ENCODE measurements at places on chromosomes 4 and X.

DNA sequence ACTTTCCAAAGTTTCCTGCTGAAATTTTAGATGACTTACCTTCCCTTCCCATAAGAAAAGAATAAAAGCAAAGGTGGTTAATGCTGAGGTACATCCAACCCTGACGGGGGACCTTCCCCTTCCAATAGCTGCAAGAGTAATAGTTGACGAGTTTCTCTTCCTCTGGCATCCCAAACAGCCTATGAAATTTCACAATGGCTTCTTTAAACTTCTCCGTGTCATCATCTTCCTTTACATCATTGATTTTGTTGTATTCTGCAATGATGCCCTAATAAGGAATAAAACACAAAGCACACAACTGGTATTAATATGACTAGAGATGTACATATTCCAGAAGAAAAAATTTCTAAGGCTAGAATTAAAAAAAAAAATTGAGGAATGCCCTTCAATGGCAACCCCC is 76.6 kb downstream of the TBC1D9 start:
- DNase-seq: no peak

GRCh38 chrX:120301497-120301896 is 9.8 kb downstream of the TMEM255A start:
- no peak for DNase-seq

GRCh38 chr4:110770353-110770752 is 147.5 kb upstream of the PITX2 start:
- no peak for DNase-seq

DNA sequence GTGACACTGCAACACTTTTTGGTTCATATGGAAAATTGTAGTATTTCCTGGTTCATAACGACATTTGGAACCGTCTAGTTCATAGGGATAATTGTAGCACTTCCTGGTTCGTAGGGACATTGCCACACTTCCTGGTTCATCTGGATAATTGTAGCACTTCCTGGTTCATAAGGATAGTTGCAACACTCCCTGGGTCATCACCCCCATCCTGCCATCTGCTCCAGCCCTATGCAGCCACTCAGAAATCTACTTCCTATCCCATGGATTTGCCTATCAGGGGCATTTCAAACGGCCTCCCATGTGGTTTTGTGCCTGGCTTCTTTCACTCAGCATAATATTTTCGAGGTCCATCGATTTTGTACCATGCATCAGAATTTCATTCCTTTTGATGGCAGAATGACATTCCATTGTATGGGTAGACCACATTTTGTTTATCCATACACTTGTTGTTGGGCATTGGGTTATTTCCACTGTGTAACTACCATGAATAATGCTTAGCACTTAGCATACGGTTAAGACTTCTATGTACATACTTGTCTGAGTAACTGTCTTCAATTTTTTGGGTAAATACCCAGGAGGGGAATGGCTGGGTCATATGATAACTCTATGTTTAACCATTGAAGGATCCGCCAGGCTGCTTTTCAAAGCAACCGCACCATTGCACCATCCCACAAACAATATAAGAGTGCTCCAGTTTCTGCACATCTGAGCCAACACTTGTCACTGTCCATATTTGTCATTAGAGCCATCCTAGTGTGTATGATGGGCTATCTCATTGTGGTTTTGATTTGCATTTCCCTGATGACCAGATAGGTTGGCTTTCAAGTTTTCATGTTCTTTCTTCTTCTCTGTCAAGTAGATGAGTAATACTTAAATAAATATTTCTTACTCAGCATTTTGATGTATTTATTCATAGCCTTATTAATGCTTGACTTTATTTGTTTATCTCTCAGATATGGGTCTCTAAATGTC is 58.3 kb upstream of the CD99 start:
- no peak for DNase-seq

GRCh38 chrX:132267392-132267791 is 48.1 kb upstream of the RAP2C start:
- DNase-seq: no peak
